ENCODE measurements at places on chromosomes 3 and 15.

GRCh38 chr3:3615533-3615932 is 183.7 kb upstream of the LRRN1 start:
- DNase-seq = no peak

GRCh38 chr3:71984843-71985613 is 200.1 kb upstream of the PROK2 start:
- DNase-seq = no peak

DNA sequence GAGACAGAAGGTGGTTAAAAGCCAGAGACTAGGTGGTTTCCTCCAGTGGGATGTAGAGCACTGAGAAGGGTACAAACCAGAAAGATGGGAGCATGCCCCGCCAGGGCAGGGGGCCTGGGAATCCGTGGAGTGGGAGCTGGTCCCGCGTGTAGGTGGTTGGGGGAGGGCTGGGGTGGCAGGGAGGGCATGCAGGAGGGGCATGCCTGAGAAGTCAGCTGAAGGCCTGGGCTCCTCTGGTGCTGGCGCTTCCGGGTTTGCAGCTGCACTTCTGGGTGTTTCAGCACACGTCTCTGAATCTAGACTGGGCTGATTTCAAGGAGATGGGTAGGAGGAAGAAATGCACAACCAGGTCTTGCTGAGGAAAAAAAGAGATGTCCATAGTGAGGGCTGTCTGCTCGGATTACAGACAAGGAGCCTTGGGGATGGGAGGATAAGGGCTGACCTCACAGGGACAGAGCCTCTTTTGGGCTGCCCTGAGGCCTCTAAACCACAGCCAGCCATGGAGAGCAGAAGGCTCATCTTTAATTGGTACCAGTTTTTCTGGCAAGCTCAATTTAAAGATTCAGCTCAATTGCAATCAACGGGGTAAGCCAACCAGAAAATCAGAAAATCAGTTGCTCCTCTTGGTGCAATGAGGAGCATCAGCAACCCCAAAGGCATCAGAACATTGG is 151.9 kb downstream of the FAM43A start:
- DNase-seq = no peak

DNA sequence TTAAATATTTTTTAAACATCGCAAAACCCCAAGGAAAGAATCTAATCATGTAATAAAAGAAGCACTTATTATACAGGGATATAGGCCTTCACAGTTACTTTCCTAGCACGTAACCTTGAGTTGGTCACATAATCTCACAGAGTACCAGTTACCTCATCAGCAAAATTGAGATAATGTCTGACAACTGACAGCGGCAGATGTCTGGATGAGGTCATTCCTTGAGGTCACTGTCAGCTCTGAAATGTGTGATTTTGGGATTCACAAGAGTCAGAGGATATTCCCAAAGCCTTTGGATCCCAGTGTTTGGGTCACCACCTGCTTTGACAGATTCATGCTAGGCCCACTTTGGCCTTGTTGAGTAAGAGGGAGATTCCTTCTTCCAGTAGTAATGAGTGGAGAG is 151.4 kb upstream of the SEMA6D start:
- no peak for DNase-seq

GRCh38 chr3:114789803-114790202 is 357.3 kb downstream of the ZBTB20 start:
- no peak for DNase-seq

- peak; percentile 67 for DNase-seq
Observed at GRCh38 chr3:124360155-124360554, 368.2 kb upstream of the ROPN1 start.

DNA sequence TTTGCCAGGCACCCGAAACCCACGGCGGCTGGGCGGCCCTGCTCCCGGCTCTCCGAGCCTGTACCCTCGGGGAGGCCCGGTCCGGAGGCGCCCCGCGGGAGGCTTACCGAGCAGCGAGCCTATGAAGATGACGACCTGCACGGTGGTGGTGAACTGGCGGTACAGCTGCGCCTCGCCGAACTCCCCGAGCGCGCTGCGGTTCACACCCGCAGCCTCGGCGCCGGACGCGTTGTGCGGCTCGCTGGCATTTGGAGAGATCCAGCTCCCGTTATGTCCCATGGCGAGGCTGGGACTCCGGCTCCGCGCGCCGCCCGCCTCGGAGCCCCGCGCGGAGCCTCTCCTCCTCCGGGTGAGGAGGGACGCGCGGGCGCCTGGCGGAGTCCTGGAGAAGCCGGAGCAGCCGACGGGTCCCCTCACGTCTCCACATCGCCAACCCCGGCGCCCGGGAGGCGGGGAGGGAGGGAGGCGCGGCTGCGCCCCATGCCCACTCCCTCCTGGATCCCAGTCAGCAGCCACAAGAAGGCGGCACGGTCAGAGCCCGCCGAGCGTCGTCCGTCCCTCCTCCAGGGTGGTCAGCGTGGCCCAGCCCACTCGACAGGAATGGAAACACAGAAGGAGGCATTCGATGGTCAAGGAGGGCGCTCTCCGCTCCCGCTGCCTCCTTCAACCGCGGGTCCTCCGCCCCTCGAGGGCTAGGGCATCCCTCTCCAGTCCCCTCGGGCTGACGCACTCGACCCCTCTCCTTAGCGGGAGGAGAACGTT is at the start of gene GPR176:
TSS of gene GPR176 (minus strand) at position 519 of the 762 bp plus-strand sequence. CDS start at position 279, 240 bp downstream.
- DNase-seq = peak; percentile 52

GRCh38 chr3:55191911-55192775 is 264.3 kb upstream of the LRTM1 start:
- DNase-seq = no peak

DNA sequence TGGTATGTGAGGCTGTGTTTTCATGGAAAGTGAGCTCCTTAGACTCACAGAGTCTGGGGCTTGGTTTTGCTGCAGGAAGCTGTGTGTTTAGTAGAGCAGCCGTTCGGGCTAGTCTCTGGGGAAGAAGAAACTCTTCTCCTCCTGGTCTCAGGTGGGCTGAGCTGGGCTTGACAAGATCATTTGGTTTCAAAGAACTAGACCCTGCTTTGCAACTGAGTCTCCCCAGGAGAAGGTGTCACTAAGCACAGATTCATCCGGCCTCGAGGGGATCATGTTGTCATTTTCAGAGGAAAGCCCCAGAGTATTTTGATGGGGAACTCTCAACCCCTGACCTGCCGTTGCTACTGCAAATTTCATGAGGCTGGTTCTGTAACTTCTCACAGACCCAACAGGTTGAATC is 188.5 kb downstream of the FAM43A start:
- no peak for DNase-seq

- peak; percentile 36 for DNase-seq
Observed at GRCh38 chr3:72161881-72162595, 377.1 kb upstream of the PROK2 start.

DNA sequence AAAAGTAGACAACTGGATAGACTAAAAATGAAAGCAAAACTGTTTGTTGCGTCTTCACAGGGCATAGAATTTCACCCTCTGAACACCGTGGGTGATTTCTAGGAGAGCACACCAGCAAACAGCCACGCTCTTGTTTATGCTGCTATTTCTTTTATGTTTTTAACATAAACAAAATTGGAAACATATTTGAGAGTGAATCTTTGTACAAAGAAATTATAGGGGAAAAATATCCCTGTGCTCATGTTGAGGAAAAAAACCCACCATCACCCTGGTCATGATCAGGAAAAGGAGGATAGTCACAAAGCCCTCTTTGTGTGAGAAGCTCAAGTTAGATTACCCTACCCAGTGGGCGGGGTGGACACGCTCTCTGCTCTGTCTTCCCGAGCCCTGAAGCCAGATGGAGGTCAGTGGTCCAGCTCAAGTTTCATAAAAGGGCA is 313.3 kb downstream of the SATB1 start:
- peak; percentile 6 for DNase-seq

GRCh38 chr15:42784705-42785104 is 47.8 kb upstream of the CDAN1 start:
- DNase-seq = no peak

DNA sequence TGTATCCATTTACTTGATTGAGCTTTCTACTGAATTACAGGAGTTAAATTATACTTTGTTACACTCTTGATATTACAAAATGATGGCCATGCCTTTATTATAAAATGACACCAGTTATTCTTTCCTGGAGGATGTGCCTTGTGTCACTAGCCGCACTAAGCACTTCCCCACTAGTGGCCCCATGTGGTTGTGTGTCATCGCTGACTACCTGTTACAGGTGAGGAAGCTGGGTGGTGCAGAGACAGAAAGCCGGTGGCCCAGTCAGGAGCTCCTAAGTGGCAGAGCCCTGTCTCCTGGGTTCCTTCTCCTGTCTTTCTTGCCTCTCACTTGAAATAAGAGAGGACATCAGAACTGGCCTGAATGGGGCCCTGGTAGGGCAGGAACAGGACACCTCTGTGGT is 96.8 kb downstream of the IGF1R start:
- no peak for DNase-seq

DNA sequence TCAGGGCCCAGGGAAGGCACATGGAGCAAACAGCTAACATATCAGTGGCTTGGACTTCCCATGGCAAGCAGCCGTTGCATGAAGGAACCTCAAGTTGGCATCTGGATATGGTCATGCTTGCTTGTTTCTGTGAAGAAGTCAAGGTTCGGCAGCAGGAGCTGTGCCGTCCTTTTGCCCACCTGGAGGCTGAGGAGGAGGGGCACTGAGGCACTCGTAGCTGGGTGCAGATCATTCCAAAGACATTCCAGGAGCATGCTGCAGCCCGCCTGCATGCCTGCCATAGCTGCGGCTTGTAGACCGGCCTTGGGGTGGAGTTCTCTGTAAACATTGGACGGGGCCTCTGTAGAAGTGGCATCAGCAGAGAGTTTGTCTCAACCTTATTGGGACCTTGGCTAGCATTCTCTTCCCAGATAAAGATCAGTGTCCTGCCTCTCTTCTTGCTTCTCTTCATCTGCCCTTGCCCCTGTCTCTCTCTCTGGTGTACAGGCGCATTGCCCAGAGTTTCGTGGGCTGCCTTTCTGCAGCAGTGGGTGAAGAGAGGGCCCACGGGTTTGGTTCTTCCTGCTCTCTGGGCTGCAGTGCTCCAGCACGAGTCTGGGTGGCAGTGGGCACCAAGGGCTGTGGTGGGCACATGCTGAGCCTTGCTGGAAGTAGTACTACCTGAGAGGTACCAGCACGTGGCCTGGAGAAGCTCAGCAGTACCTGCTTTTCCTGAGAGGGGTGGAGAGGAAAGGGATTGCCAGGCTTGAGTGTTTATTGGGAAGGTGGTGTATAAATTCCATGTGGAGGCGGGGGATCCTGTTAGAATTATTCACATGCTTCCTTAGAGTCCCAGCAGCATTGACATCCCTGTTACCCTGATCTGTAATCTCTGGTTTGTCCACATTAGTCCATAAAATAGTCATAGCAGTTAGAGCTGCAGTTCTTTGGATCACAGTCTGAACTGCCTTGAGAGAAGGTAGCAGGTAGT is 49.4 kb downstream of the CHCHD6 start:
- peak; percentile 23 for DNase-seq

DNA sequence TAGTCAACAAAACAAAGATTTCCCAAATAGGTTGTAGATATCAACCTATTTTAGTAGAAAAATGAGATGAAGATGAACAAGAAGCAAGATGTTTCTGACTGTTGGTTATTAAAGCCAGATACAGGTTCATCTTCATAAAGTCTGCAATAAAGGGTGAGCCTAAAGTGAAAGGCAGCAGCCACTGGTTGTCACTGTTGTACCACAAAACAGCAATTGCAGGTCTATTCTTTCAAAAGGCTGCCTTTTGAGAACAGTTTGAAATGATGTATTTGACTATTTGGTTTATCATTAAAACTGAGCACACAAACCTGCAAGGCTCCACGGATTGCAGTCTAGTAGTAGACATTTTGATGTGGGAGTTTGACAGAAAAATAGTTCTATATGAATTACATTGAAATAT is 543.4 kb downstream of the GBE1 start:
- peak; percentile 26 for DNase-seq

DNA sequence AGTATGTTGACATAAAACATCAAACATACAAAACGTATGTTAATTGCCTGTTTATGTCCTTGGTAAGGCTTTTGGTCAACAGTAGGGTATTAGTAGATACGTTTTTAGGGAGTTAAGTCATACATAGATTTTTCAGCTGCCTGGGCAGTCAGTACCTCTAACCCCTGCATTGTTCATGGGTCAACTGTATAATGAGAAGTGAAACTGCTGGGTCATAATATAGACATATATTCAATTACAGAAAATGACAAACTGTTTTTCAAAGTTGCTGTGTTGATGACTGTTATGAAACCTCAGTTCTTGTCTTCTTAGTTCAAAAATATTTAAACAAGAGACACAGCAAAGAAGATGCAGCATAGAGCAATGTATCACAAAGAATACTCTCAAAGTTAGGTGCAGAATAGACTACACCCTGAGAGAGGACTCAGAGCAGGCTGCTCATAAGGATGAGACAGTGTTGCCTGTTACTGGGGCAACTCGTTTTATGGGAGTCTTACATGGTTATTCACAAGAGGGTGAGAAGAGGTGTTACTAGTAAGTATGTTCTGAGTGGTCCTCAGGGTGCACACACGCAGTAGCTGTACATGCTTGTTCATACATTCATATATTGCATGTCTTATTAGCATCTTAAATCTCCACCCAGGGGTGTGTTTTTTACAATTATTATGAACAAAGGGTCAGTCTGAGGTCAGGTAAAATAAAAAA is 53.1 kb upstream of the ADAMTS17 start:
- no peak for DNase-seq

GRCh38 chr3:181317508-181317907 is 328.0 kb upstream of the DNAJC19 start:
- no peak for DNase-seq

DNA sequence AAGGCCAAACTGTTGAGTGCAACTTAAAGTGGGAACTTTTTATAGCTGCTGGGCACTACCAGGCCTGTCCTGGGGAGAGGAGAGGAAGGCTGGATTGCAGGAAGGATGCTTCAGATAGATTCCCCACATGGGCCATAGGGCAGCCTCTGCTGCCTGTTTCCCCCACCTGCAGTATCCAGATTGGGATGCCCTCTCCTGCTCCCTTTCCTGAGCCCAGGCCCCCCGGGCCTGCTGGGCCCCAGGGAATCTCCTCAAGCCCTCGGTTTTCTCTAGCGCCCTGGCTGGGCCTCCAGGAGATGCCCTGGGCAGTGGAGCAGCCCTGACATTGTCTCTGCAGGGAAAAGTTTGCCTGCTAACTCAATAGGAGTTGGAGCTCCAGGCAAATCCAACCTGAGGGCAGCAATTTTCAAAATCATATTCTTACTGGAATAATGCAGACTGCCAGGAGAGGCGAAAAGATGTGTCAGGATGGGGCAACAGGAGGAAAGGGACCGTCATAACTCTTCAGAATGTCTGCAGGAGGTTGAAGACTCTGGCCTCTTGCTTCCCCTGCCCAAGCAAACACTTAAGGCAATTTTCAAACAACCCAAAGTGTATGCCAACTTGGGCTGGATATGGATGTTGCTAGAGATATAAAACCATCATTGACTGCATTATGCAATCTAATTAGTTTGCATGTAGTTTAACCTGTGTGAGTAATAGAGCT is 4.4 kb downstream of the NR2F2 start:
- peak; percentile 70 for DNase-seq

- no peak for DNase-seq
Observed at GRCh38 chr3:150755902-150756301, 7.1 kb downstream of the SIAH2 start.

GRCh38 chr15:50857763-50858162 is 50.7 kb upstream of the AP4E1 start:
- no peak for DNase-seq
